NCI-H524 treated with DMSO at 0.1 percent for 48 hours (cell line): ENCODE measurements at places on chromosomes 16 and 17.

GRCh38 chr17:74340470-74341023, 14.5 kb downstream of the KIF19 start:
- no peak for DNase-seq

GRCh38 chr16:12339686-12340085, 363.2 kb downstream of the SNX29 start:
- DNase-seq, result no peak

DNA sequence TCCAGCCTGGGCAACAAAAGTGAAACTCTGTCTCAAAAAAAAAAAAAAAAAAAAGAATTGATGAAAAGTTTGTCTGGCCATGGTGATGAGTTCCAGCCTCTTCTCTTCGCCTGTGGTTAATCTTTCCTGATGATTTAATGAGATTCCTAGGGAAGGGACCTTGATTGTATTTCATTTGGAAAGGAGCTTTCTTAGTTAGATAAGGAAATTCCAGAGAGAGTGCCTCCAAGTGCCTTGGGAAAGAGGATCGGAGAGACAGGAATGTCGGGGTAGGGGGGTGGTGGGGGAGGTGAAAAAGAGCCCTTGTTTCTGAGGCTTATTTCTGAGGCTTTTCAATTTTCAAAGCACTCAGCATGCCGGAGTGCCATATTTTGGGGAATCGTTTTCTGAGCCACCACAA, 93.2 kb upstream of the SIAH1 start:
- DNase-seq, result no peak

DNA sequence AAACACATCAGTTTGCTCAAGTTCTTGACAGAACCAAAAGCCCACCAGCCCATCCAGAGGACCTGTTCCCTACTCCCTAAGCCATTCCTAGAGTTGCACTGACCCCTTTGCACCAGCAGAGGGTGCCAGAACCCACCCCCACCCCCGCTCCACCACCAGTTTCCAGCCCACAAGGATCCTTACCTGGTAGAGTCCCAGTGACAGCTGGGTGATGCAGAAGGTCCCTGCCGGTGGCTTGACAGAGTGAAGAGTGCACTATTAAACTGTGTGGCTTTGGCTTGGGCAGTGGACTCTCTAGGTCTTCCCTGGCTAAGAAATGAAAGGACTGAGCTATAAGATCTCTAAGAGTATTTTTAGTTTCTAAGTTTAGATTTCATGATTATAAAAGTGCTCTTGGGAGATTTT, 73.3 kb upstream of the MTMR4 start:
- DNase-seq, result peak; percentile 56

DNA sequence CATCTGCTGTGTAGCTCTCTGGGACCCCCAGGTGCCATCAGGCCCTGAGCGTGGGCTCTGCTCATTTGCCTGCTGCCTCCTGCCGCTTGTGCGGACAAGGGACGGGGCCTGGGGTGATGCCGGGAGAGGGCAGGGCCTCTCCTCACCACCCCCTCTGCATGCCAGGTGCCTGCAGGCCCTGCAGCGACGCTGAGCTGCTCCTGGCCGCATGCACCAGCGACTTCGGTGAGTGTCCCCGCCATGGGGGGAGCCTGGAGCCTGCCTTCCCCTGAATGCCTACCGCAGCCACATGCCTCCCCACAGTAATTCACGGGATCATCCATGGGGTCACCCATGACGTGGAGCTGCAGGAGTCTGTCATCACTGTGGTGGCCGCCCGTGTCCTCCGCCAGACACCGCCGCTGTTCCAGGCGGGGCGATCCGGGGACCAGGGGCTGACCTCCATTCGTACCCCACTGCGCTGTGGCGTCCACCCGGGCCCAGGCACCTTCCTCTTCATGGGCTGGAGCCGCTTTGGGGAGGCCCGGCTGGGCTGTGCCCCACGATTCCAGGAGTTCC, 1.9 kb downstream of the METRN start:
- no peak for DNase-seq

DNA sequence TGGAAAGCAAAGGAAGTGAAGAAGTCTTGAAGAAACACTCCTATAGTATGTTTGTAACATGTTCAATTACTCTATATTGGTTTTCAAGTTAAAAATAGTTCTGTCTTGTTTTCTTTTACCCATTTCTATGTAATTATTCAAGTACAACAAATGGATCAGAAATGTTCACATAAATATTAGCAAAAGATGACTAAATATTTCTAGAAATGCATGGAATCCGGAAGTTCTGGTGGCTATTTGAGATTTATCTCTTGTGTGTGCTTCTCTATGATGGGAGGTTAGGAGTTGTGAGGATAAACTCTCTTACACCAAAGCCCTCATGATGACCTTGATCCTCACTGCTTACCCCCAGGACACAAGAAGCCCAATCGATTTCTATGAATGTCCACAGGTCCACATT, 237.5 kb downstream of the CDH8 start:
- DNase-seq, result no peak

- no peak for DNase-seq
Observed at GRCh38 chr16:17281052-17281451, 189.7 kb downstream of the XYLT1 start.

- DNase-seq, result no peak
Observed at GRCh38 chr17:74485022-74485743, 18.7 kb downstream of the CD300A start.

DNA sequence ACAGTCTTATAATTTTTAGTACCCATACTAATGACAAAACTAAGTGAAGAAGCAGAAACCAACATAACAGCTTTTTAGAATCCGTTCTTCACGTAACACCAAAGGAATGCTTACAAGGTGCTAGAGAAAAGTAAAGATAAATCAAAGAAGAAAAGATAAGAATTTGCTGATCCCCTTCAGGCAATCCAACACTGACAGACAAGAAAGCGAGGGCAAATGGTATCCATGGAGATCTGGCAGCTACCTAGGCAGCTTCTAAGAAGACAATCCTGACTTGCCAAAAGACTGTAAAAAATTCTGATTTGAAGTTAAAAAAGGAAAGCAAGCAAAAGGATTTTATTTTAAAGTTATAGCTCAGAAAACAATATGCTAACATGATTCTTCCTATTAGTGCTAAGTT, 14.6 kb downstream of the BBS2 start:
- DNase-seq, result no peak

GRCh38 chr16:31242206-31242605, 17.6 kb upstream of the ITGAM start:
- DNase-seq, result no peak

GRCh38 chr17:76405967-76406647, 21.7 kb downstream of the SPHK1 start:
- DNase-seq, result peak; percentile 92

- DNase-seq, result no peak
Observed at GRCh38 chr17:45430006-45430737, 2.5 kb downstream of the ARHGAP27 start.

- no peak for DNase-seq
Observed at GRCh38 chr16:69089091-69089910, 16.2 kb upstream of the HAS3 start.

GRCh38 chr16:72794319-72794718, 253.6 kb downstream of the ZFHX3 start:
- no peak for DNase-seq

GRCh38 chr16:84177741-84178073, 9.2 kb downstream of the TAF1C start:
- no peak for DNase-seq

- no peak for DNase-seq
Observed at GRCh38 chr17:65345261-65346005, 208.3 kb downstream of the RGS9 start.

DNA sequence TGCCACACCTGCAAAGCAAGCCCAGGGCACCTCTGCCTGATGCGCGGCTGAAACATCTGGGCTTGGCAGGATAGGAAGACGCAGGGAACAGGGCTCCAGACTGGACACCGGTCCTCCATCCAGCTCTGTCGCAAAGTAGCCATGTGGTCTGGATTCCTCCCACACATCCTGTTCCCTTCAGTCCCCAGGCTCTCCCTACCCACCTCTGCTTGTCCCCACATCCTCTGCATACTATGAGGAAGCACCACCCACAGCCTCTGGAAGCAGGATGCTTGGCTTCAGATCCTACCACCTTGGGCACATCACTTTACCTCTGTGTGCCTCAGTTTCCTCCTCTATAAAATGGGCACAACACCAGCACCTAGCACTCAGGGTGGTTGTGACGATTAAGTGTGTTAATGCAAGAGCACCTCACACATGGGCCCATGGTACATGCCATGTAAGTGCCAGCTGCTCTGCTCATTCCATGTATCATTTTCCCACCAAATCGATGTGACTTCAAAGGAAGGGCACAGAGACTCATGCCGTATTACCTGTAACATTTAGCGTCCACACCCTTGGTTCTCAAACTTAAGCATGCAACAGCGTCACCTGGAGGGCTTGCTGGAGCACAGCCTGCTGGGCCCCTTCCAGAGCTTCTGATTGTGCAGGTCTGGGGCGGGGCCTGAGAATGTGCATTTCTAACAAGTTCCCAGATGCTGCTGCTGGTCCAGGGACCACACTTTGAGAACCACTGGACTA, 138.6 kb upstream of the SDK2 start:
- DNase-seq, result no peak

DNA sequence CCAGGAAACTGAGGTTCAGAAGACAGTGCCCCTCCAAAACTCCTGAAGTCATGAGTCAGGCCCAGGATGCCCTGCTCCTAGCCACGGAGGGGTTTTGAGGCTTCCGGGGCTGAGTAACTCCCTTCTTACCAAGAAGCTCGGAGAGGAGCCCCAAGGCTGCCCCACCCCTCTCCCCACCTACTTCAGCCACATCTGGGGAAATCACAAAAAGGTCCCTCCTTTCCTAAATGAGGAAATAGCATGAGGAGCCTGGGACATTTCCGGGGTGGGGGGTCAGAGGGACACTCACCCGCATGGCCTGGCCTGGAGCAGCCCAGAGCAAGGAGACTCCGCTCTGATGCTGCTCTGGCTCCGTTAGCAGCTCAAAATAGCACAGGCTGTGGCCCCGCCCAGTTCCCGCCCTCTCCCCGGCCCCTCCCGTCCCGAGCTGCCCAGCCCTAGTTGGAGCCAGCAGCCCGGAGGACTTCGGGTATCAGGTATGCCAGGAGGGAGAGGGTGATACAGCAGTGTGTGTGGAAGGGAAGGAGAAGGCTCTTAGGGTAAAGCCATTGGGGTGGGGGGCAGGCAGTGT, 40.1 kb downstream of the MYO18A start:
- DNase-seq, result peak; percentile 40

GRCh38 chr17:1402262-1402586, 2.2 kb upstream of the YWHAE start:
- DNase-seq, result no peak

GRCh38 chr17:28345419-28346198, 10.0 kb downstream of the TNFAIP1 start:
- DNase-seq, result no peak

GRCh38 chr16:74020095-74020670, 276.4 kb upstream of the PSMD7 start:
- DNase-seq, result no peak

DNA sequence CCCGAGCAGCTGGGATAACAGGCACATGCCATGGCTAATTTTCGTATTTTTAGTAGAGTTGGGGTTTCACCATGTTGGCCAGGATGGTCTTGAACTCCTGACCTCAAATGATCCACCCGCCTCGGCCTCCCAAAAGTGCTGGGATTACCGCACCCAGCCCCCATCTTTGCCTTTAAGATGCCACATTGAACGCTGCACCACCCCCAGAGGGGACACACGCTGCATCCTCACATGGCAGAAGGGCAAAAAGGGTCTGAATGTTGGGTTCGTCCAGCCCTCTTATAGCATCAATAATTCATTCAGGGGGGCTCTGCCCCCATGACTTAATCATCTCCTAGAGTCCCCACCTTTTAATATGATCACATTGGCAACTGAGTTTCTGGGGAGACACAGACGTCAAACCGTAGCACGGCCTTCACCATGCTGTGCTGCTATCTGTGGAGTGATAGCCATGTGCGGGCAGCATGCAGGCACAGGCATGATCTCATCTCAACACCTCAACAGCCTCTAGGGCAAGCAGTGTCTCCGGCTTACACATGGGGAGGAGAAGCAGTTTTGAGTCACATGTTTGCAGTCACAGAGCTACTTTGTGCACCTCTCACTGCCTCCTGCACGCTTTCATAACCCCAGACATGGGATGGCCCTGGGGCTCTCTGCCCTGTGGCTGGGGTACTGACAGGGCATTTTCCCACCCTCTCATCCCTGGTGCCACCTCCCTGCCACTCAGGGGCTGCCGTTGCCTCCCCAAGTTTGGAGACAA, 30.0 kb downstream of the IL21R start:
- no peak for DNase-seq

DNA sequence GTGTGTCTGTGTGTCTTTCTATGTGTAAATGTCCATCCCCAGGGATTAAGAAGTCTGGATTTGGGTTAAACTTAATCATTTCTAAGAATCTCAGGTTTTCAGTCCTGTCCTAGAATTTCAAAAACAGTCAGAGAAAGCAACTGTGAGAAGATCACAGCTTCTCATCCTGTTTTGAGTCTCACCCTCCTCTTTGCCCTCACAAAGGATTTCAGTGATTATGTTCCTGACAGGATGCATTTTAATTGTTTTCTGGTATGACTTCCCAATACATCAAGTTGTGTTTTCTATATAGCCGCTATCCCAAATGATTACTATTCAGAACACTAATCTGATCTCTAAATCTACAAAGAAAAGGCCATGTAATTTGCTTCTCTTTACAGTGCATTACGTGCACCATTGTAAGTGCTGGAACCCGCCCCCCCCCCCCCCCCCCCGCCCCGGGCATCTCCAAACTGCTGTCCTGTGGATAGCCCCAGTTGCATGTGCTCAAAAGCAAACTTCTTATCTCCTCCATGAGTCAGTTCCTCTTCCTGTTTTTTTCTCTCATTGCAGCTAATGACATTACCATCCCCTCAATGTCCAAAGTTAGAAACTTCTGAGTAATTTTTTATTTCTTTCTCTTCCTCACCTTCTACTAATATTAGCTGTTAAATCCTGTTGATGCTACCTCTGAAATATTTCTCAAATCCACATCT, 73.9 kb downstream of the CDH13 start:
- no peak for DNase-seq

GRCh38 chr16:31191697-31192428, 10.7 kb downstream of the PYCARD start:
- DNase-seq, result no peak

GRCh38 chr16:88628512-88628974, 9.8 kb upstream of the IL17C start:
- no peak for DNase-seq

DNA sequence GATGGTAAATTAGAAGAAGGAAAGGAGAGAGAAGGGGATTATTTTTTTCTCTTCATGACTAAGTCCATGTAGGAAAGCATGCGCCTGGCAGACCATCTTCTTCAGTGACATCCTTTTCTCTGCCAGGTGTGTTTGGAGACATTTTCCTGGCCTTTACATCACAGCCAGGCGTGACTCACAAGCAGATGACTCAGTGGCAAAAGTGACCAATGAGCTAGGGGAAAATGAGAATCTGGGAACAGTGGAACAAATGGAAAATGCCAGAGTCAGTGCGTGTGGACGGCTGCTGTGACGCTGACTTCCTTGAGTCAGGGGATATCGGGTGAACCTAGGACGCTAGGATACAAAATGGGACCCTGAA, 9.4 kb downstream of the KIAA0513 start:
- DNase-seq, result no peak

- no peak for DNase-seq
Observed at GRCh38 chr16:77540646-77541045, 105.8 kb upstream of the ADAMTS18 start.

GRCh38 chr16:20056436-20056835, 17.3 kb downstream of the GPR139 start:
- no peak for DNase-seq
